ENCODE measurements at places on chromosomes 5 and 9.

DNA sequence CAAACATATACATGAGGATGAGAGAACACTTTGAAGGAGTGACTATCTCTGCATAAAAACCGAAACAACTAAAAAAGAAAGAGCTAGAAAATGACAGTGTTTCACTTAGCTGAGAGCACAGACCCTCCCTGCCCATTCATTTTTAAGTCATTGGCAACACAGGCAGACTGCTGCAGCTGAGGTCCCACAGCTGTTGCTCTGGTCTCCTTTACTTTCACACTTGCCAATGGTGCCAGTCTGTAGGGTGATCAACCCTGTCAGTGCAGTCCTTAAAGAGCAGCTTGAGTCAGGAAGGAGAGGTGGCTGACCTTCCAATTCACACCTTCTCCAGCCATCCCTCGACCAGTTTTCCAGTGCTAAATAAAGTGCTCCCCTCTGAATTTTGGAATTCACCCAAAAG is 508.3 kb upstream of the CCNG1 start:
- DNase-seq, result no peak

DNA sequence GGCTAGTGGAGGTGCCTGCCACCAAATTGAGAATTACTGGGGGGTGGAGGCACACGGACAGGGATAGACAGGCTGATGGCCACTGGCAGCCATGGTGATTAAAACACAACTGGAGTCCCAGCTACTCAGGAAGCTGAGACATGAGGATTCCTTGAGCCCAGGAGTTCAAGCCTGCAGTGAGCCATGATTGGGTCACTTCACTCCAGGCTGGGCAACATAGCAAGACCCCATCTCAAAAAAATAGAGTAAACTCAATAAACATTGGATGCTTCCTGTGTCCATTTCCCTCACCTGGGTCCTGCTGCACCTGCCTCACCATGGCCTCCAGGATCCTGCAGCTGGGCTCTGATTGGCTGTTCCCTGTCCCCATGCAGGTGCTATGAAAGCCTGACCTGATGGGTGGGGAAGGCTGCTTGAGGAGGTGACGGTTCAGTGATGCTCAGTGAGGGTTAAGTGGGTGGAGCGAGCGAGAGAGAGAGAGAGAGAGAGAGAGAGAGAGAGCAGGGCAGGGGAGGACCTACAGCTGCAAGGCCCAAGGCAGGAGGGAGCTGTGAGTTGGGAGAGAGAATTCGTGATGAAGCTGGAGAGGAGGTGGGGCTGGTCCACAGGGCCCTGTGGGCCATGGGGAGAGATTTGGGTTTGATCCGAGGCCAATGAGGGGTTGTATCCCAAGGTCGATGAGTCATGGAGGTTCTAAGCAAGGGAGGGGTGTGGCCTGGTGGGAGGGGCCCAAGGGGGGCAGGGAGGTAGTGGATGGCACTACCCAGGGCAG is 36.7 kb upstream of the FUBP3 start:
- DNase-seq, result no peak

GRCh38 chr5:129431406-129431805 is 28.7 kb upstream of the ADAMTS19 start:
- no peak for DNase-seq

DNA sequence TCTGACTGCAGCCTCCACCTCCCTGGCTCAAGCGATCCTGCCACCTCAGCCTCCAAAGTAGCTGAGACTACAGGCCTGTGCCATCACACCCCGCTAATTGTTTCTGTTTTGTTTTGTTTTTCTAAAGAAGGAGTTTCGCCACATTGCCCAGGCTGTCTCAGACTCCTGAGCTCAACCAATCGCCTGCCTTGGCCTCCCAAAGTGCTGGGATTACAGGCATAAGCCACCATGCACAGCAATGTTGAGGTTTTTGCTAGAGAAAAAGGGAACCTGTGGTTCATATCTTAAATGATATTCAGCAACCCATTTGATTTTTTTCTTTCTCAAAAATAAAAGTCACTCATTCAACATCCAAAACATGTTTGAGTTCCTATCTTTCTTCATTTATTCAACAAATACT is 20.4 kb upstream of the DELE1 start:
- no peak for DNase-seq

- DNase-seq, result no peak
Measured at GRCh38 chr5:165325221-165325620, 1819.8 kb downstream of the MAT2B start.

- no peak for DNase-seq
Measured at GRCh38 chr9:129256959-129257713, 79.1 kb upstream of the IER5L start.

GRCh38 chr9:130932255-130933079 is 6.6 kb downstream of the FIBCD1 start:
- no peak for DNase-seq

DNA sequence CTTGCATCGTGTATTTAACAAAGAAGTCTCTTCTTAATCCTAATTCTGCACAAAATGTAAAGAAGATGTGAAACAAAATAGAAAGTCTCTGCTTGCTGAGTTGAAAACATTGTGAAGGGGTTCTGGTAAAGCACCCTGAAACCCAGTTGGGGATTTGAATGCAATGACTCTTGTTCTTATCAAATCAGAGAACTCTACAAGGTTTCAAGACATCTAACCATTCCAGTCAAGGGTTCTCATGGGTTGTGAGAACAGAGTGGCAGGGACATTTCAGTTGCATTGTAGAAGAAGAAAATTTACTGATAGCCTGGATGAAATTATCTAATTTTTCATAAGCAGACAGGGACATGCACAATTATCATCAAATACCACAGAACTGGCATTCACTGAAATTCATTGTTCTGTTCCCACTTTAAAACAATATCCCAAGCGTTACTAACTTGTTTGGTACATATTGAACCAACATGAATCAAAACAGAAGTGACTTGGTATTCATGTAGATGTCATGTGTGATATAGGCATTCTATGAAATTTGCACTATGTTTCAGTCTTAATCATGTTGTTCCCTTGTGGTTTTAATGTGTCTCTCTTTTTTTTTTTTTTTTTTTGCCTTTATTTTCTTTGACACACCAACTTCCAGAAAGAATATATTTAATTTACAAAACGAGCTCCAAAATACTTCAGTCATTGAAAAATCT is 563.3 kb downstream of the IRX1 start:
- no peak for DNase-seq

- no peak for DNase-seq
Measured at GRCh38 chr9:1065130-1065529, 15.0 kb downstream of the DMRT2 start.

- no peak for DNase-seq
Measured at GRCh38 chr9:33127881-33128280, 39.3 kb downstream of the B4GALT1 start.

GRCh38 chr5:66306844-66307315 is 162.8 kb downstream of the SREK1 start:
- no peak for DNase-seq

GRCh38 chr5:148343603-148344487 is 8.5 kb downstream of the SPINK9 start:
- no peak for DNase-seq

DNA sequence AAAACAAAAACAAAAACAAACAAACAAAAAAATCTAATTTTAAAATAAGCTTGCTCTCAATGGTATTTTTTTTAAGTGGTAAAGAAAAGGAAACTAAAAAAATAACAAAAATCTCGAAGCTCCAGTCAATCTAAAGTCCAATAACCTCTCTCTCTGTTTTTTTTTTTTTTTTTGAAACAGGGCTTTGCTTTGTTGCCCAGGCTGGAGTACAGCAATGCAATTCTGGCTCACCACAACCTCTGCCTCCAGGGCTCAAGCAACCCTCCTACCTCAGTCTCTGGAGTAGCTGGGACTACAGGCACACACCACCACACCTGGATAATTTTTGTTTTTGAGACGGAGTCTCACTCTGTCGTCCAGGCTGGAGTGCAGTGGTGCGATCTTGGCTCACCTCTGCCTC is 25.9 kb upstream of the GLDC start:
- DNase-seq, result no peak

GRCh38 chr9:74773886-74774479 is 113.7 kb downstream of the TRPM6 start:
- DNase-seq, result peak; percentile 87

DNA sequence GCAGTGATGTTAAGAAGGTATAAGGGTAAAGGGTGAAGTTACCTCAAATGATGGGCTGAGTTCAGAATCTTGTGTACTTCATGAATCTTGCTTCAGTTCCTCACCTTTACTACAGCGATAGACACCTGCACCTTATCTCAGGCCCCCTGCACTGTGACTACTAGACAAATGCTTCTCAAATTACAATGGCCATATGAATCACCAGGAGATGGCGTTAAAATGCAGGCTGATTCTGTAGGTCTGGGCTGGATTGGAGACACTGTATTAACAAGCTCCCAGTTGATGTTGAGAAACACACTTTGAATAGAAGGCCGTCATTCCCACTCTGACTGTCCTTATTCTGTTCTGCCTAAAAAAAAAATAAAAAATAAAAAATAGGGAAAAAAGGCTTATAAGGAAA is 29.8 kb downstream of the TARS1 start:
- DNase-seq, result no peak

DNA sequence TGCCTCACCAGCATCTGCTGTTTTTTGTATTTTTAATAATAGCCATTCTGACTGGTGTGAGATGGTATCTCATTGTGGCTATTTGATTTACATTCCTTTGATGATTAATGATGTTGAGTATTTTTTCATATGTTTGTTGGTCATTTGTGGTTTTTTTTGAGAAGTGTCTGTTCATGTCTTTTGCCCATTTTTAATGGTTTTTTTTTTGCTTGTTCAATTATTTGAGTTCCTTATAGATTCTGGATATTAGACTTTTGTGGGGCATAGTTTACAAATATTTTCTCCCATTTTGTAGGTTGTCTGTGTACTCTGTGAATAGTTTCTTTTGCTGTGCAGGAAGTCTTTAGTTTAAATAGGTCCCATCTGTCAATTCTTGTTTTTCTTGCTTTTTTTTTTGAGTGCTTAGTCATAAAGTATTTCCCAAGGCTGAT is 148.1 kb downstream of the NPR3 start:
- DNase-seq, result no peak

GRCh38 chr5:168892618-168893186 is 313.5 kb upstream of the PANK3 start:
- no peak for DNase-seq

DNA sequence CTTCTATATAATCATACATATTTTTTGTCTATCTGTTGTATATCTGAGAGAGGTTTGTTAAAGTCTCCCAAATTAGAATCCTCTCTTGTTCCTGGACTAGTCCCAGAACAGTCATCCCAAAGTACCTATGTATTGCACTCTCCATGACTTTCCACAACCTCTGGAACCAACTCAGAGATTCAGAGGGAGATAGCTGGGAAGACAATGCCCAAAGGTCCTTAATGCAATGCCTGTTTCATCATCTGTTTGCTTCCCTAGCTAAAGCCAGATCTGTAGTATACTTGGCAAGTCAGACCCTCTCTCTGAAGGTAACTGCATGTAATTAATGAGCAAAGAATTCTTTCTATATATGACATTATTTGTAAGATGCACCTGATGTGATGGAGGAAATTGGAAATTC is 89.4 kb downstream of the ZNF474 start:
- DNase-seq, result no peak

GRCh38 chr9:40928803-40929487 is 199.5 kb downstream of the FOXD4L6 start:
- no peak for DNase-seq

- no peak for DNase-seq
Measured at GRCh38 chr9:130864541-130864940, 29.5 kb downstream of the ABL1 start.

- DNase-seq, result no peak
Measured at GRCh38 chr9:130089141-130089540, 35.4 kb downstream of the GPR107 start.

GRCh38 chr9:91177661-91178280 is 183.9 kb downstream of the AUH start:
- peak; percentile 58 for DNase-seq

- DNase-seq, result no peak
Measured at GRCh38 chr9:84941792-84942191, 272.3 kb downstream of the NTRK2 start.

DNA sequence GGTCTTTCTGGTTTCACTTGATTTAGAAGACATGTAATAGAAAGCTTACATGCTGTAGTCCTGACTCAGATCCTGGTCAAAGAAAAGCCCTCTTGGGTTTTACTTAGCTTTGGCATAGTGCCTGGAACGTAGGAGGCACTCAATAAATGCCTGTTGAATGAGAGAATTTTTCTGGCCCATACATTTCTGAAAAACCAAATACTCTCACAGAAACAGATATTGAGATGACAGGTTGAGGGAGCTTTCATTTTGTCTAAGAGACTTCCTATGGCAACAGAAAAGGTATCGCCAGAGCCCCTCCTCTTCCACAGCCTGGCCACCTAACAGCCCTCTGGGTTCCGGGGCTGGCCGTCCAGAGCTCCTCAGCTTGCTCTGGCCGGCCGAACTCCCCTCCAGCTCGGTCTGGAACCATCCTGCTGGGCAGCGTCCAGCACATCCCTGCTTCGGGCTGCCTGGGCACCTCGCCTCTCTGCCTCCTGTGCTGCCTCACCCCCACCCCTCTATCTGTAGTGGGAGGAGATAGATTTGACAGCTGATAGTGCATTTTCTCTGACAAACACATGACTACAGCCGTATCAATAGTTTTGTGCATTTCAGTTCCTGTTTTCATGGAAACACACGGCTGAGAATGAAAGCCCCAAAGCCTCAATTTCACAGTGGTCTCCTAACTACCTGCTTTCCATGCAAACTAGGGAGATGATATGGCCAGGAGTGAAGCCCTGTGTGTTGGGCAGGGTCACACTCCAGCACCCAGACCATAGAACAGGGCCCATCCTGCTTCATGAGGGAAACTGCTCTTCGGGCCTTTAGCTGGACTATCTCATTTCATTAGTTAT is 1.1 kb downstream of the IL4 start:
- DNase-seq, result no peak

DNA sequence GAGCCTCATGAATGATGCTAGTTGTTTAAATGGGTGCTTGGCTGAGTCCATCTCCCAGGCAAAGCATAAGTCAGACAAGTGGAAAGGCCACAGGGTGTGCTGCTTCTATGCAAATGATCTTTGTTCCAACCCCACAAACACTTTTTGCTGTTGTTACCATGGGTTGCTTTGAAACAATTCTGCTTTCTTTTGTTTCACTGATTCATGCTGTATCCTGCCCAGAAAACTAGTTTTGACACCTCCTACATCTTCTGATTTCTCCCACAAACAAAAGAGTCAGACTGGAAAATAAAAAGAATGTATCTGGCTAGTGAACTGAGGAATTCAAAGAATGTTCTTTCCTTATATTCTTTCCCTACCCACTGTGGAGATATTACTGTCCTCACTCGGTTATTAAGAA is 298.6 kb downstream of the DIRAS2 start:
- no peak for DNase-seq

GRCh38 chr5:53543401-53543800 is 17.0 kb upstream of the NDUFS4 start:
- no peak for DNase-seq

GRCh38 chr9:114166614-114167572 is 11.6 kb downstream of the COL27A1 start:
- no peak for DNase-seq

- no peak for DNase-seq
Measured at GRCh38 chr5:174245516-174246075, 200.1 kb downstream of the NSG2 start.

GRCh38 chr9:135512241-135512603 is 9.0 kb upstream of the LCN1 start:
- no peak for DNase-seq

- DNase-seq, result no peak
Measured at GRCh38 chr5:59732301-59732700, 161.2 kb downstream of the PDE4D start.

GRCh38 chr9:92992549-92992948 is 45.2 kb downstream of the FGD3 start:
- no peak for DNase-seq

GRCh38 chr9:14722391-14723035 is at the start of gene CER1:
Gene CER1, minus strand, starts transcription at chr9:14722733. Its CDS starts 61 bp downstream, at chr9:14722672.
- DNase-seq, result no peak

All from transverse colon (tissue), 4 donors.